ENCODE measurements at places on chromosomes 11 and 22.

- no peak for DNase-seq
Measured at GRCh38 chr11:113839842-113840241, 35.5 kb downstream of the USP28 start.

- no peak for DNase-seq
Measured at GRCh38 chr11:46603704-46604308, 10.0 kb upstream of the AMBRA1 start.

DNA sequence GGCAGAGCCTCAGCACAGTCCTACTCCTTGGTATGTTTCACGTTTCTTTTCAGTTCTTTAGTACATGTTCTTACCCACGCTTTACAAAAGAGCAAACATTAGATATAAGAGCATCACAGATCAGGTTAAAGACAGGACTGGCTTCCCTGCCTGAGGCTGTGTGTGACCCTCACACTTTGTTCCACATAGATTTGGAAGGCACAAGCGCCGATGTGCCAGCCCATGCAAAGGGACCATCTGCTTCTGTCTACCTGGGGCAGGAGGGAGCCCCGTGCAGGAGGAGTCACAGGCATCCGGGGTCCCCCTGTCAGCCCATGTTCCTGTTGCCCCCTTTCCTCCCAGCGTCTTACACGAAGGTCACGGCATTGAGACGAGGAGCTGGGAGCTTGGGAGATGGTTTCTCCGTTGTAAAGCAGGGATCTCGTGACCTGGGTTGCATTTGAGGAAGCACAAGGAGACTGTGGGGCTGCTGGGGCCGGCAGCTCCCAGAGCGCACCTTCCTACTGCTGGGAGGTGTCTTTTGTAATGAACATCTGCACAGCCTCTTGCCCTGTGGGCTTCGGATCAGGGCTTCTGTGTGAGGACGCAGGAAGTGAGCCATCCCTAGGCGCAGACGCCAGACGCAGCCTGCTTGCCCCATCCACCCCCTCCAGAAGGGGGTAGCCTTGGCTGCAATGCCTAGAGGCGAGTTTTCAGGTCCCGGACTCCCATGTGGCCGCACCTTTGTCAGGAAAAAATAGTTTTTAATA is 72.6 kb downstream of the SCN3B start:
- no peak for DNase-seq

DNA sequence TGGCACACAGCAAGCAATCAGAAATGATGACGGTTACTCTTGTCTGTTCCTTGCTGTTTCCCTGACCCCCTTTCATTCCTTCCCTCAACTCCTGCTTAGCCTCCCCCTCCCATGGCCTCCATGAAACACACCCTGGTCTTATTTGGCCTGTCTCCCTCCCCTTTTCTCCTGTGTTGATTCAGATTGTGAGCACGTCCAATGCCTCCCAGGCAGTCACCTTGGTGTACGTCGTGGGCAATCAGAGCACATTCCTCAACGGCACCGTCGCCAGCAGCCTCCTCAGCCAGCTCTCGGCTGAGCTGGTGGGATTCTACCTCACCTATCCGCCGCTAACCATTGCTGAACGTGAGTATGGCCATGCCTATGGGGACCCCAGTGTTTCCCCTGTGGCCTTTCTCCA is 141.1 kb downstream of the C11orf91 start:
- no peak for DNase-seq

GRCh38 chr22:38845004-38845740 is 1.3 kb upstream of the NPTXR start:
- no peak for DNase-seq

- DNase-seq = no peak
Measured at GRCh38 chr11:17720796-17721171, 1.4 kb downstream of the MYOD1 start.

DNA sequence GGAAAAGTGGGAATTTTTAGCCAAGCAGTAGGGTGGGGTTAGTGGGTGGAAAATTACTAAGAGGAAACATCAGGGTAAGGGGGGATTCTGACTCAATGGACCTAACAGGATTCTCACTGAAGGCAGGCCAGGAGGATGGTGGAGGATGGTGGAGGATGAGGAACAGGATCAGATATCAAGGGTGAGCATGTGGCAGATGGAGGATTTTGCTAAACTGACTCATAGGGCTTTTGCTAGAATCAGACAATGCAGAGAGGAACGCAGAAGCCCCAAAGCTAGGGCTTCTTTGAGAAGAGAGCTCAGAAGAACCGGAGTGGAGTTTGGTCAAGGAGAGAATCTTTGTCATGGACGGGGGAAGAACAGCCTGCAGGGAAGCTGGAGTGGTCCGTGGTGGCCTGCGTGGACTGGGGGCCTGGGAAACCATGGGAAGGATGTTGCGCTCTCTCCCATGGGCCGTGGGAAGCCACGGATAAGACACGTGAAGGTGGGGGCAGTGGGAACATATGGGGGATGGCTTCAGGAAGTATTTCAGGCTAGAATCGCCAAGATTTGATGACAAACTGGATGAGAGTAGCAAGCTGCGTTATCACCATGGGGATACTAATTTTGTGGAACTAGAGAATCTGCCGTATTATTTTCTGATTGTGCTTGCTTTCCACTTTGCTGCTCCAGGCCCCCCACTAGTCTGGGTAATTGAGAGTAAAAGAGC is 165.2 kb downstream of the LDLRAD3 start:
- DNase-seq = no peak

GRCh38 chr22:24587251-24587650 is 5.6 kb downstream of the LRRC75B start:
- no peak for DNase-seq

DNA sequence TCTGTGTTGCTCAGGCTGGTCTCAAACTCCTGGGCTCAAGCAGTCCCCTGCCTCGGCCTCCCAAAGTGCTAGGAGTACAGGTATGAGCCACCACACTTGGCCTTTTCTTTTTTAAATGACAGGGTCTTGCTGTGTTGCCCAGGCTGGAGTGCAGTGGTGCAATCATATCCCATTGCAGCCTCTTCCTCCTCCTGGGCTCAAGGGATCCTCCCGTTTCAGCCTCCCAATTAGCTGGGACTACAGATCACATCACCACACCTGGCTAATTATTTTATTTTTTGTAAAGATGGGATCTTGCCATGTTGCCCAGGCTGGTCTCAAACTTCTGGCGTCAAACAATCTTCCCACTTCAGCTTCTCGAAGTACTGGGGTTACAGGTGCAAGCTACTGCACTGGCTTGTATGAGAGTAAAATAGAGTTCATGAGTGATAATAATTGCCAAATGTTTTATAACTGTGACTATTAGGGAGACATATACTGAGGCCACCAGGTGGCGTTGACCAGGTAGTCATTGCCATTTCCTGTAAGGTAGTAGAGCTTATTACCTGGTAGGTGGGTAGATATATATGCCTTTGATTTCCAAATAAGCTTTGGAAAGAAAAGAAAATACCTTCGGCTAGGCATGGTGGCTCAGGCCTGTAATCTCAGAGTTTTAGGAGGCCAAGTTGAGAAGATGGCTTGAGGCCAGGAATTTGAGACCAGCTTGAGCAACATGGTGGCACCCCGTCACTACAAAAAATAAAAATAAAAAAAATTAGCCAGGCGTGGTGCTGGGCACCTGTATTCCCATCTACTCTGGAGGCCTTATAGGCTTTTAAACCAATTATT is 5.4 kb downstream of the FDX1 start:
- DNase-seq = no peak

GRCh38 chr11:3723014-3723708 is 52.0 kb upstream of the CHRNA10 start:
- DNase-seq = no peak

DNA sequence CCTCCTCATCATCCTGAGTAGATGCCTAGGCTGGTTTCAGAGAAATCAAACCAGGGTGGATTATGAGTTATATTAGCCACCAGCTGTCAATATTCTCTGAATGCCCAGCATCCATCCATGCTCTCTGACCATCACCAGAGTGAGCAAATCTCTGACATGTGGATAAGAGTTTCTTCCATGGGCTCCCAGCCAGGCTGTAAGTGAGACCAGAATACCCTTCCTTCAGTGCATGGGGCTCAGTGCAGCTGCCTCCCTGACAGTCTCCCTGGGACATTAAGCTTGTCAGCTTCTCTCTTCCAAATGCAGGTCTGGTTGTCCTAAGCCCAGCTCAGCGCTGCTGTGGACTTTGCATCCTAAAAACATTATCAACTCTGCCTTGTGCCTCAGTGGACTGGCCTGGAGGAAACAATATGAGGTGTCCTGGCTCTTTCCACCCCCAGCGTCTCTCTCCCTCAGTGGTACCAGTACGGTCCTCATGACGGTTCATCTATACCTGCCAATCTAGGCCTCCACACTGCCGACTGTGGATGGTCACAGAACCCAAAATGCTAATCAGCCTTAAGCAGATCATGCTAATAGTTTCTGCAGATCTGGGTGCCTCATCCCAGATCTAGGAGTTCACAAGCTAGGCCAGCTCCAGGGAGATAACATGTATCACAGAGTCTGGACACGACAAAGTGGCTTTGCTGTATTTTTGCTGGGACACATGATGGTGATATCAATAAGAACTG is 41.6 kb upstream of the PRAME start:
- no peak for DNase-seq

DNA sequence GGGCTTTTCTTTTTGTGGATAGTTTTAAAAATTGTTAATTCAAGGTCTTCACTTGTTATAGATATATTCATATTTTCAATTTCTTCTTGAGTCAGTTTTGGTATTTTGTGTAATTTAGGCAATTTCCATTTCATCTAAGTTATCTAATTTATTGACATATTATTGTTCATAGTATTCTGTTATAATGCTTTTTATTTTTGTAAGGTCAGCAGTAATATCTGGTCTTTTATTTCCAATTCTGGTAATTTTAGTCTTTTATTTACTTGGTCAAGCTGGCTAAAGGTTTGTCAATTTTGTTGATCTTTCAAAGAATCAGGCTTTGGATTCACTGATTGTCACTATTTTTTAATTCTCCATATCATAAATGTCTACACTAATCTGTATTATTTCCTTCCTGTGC is 60.1 kb downstream of the HORMAD2 start:
- DNase-seq = no peak

Measured in stimulated activated naive CD4-positive, alpha-beta T cell treated with Interleukin-2 at 50 U/mL for 16 hours (primary cell).